Smooth muscle cell of trachea (primary cell): ENCODE measurements at places on chromosomes 5 and 9. TPM values are rescaled to one million over a fixed set of nuclear protein-coding genes. Genes with fewer than 3 reads are reported as not detected.

The PRR16 gene
- 5.8 and 9.3 TPM in 2 replicates for total RNA-seq

The INSL6 gene
- not detected in 2 replicates for total RNA-seq

The DMRT3 gene
- total RNA-seq = not detected in 2 replicates

The RFX3 gene
- total RNA-seq = 1.8 and 5.1 TPM in 2 replicates

The TMC1 gene
- 1.3 TPM in 1 of 2 replicates, not detected in the other for total RNA-seq

The PTAR1 gene
- 72.7 and 94.1 TPM in 2 replicates for total RNA-seq

The TRPM3 gene
- under 0.01 and 0.44 TPM in 2 replicates for total RNA-seq

The GNE gene
- total RNA-seq = 26.6 and 42.3 TPM in 2 replicates

The MAML1 gene
- total RNA-seq = 7.0 and 8.6 TPM in 2 replicates

The NR5A1 gene
- not detected in 2 replicates for total RNA-seq

The DNAI1 gene
- total RNA-seq = under 0.01 and 0.58 TPM in 2 replicates

The PTGS1 gene
- total RNA-seq = 44.8 and 67.8 TPM in 2 replicates

The OBP2B gene
- total RNA-seq = not detected in 2 replicates

The EFNA5 gene
- 3.8 and 5.8 TPM in 2 replicates for total RNA-seq

The SLC34A3 gene
- total RNA-seq = under 0.01 TPM in 1 of 2 replicates, not detected in the other

The HK3 gene
- not detected in 2 replicates for total RNA-seq

The PCDHGC5 gene
- 7.9 and 8.1 TPM in 2 replicates for total RNA-seq

The RANBP3L gene
- not detected in 2 replicates for total RNA-seq

The ERCC8 gene
- total RNA-seq = 18.9 and 30.7 TPM in 2 replicates

The TMEM245 gene
- 47.6 and 52.8 TPM in 2 replicates for total RNA-seq

The ENG gene
- 36.8 and 37.1 TPM in 2 replicates for total RNA-seq

The GLIPR2 gene
- total RNA-seq = 57.0 and 62.5 TPM in 2 replicates

The NUTM2F gene
- total RNA-seq = not detected in 2 replicates

The EXOSC3 gene
- 31.3 and 33.4 TPM in 2 replicates for total RNA-seq

The PKD2L2 gene
- total RNA-seq = not detected in 2 replicates

The PCDHGA5 gene
- 2.8 and 3.5 TPM in 2 replicates for total RNA-seq

The GLT6D1 gene
- total RNA-seq = not detected in 2 replicates

The PPP3R2 gene
- total RNA-seq = not detected in 2 replicates

The WDR38 gene
- total RNA-seq = not detected in 2 replicates

The CTXN3 gene
- total RNA-seq = not detected in 2 replicates

The ADGRD2 gene
- total RNA-seq = not detected in 2 replicates

The PCDHGA7 gene
- total RNA-seq = 5.4 and 8.4 TPM in 2 replicates

The PPWD1 gene
- 35.9 and 59.1 TPM in 2 replicates for total RNA-seq

The TRAF2 gene
- 11.8 and 14.6 TPM in 2 replicates for total RNA-seq

The ANKRD20A1 gene
- 0.73 TPM in 1 of 2 replicates, not detected in the other for total RNA-seq

The FAM174A gene
- 19.2 and 23.8 TPM in 2 replicates for total RNA-seq

The CXCL14 gene
- 0.33 TPM in 1 of 2 replicates, not detected in the other for total RNA-seq

The SPINK4 gene
- not detected in 2 replicates for total RNA-seq

The GDNF gene
- 0.29 and 1.2 TPM in 2 replicates for total RNA-seq

The SHC3 gene
- 24.9 and 61.4 TPM in 2 replicates for total RNA-seq

The PRLR gene
- total RNA-seq = under 0.01 and 0.17 TPM in 2 replicates

The ITGA2 gene
- total RNA-seq = 22.8 and 24.5 TPM in 2 replicates

The SEMA5A gene
- 11.7 and 12.5 TPM in 2 replicates for total RNA-seq

The BTNL3 gene
- not detected in 2 replicates for total RNA-seq

The OGN gene
- total RNA-seq = 17.5 and 19.6 TPM in 2 replicates

The UBQLN1 gene
- total RNA-seq = 110 and 111 TPM in 2 replicates

The WDR5 gene
- total RNA-seq = 17.0 and 23.7 TPM in 2 replicates

The SMIM32 gene
- total RNA-seq = not detected in 2 replicates

The IRX2 gene
- 2.0 and 6.1 TPM in 2 replicates for total RNA-seq

The C5orf58 gene
- not detected in 2 replicates for total RNA-seq

The MAN2A1 gene
- total RNA-seq = 67.6 and 78.1 TPM in 2 replicates

The CKMT2 gene
- 3.5 and 11.2 TPM in 2 replicates for total RNA-seq

The PAPPA gene
- total RNA-seq = 8.7 and 62.7 TPM in 2 replicates

The MARVELD2 gene
- total RNA-seq = 0.15 and 0.17 TPM in 2 replicates
